Neural progenitor cell (in vitro differentiated cells): ENCODE measurements at places on chromosomes 2 and 18.

DNA sequence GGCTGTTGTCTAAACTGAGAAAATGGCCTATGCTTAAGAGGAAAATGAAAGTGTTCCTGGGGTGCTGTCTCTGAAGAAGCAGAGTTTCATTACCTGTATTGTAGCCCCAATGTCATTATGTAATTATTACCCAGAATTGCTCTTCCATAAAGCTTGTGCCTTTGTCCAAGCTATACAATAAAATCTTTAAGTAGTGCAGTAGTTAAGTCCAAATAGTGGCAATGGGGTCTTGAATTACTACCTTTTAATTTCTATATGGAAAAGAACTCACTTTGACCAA lies 13.8 kb upstream of the ALLC start:
- no peak for DNase-seq

- no peak for DNase-seq
Observed at GRCh38 chr2:100720445-100720844, 99.5 kb upstream of the NPAS2 start.

- DNase-seq: no peak
Observed at GRCh38 chr2:235432741-235433520, 60.9 kb upstream of the AGAP1 start.

DNA sequence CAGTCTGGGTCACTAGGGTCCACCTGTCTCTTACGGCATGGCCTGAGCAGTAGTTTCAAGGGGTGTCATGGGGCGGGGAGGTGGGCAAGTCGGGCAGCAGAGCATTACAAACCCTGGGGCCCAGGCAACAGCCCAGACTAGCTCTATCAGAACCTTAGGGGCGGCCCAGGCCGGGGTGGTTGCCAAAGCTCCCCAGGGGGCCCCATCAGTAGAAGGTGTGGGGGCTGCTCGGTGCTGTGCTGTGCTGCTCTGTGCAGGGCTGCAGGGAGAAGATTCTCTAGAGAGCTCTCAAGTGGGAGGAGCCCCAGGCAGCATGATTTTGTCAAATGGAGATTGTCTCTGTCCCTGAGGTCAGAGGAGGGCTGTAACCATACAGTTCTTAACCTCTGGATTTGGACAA lies 36.4 kb upstream of the SLC14A1 start:
- DNase-seq: no peak

DNA sequence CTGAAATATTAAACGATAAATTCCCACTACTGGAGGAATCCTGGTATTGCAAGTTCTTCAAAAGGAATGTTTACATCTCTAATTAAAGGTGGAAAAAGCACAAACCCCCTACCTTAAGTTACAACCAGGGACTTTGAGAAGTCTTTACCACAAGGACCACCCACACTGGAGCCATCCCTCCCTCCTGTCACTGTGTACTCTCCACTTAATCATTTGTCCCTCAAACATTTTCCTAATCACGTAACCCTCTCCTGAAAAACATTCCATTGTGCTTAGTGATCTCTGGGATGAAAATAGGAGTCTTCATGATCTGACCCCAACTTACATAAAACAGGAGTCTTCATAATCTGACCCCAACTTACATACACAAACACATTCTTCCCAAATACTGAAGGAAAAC lies 85.7 kb downstream of the SUCLG1 start:
- no peak for DNase-seq

- no peak for DNase-seq
Observed at GRCh38 chr18:66196805-66197204, 407.1 kb downstream of the CDH19 start.

GRCh38 chr2:23478087-23478932 lies 93.3 kb downstream of the KLHL29 start:
- DNase-seq: peak; percentile 60

DNA sequence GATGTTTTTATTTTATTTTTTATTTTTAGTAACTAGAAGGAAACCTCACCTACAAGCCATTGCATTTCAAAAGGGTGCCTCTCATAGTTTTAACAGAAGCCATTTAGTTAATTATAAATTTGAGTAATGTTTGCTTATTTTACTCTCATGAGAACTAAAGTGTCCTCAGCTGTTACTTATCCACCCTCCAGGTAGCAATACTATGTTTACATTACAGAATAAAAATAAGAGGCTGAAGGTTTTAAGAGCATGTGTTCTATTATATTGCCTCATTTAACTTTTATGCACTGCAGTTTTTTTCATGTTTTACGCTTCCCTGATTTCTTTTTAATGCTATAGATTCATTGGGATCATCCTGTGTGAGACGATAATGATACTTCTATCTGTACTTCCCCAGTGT lies 235.5 kb downstream of the THSD7B start:
- DNase-seq: no peak

GRCh38 chr18:47830772-47831171 lies 99.7 kb downstream of the SMAD2 start:
- no peak for DNase-seq

- DNase-seq: peak; percentile 76
Observed at GRCh38 chr18:8480506-8481328, 128.5 kb upstream of the RAB12 start.

GRCh38 chr18:3704556-3705344 lies 254.8 kb downstream of the TGIF1 start:
- no peak for DNase-seq

DNA sequence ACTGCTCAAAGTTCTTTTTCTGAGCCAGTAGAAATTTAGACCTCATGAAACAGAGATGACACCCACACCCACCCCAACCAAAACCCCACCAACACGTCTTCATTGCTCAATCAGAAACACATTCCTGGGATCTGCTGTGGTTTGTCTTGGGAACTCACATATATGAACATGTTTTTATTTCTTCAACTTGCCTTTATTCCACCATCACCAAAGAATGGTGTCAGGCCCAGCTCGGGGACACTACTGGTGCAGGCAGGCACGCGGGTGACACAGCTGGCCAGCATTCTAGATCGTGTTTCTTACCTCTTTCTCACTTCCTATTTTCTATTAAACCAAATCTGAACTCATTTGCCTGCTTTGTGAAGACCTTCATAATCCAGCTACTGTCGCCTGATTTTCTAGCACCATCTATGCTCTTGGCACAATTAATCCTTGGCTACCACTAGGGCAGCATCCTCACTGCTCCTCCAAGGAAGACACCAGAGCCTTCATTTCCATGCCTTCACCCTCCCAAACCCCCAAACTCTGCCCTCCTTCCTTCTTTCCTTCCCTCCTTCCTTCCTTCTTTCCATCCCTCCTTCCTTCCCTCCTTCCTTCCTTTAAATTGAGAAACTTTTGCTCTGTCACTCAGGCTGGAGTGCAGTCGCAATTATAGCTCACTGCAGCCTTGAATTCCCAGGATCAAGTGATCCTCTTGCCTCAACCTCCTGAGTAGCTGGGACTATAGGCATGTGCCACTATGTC lies 157.1 kb downstream of the BCL2 start:
- no peak for DNase-seq

DNA sequence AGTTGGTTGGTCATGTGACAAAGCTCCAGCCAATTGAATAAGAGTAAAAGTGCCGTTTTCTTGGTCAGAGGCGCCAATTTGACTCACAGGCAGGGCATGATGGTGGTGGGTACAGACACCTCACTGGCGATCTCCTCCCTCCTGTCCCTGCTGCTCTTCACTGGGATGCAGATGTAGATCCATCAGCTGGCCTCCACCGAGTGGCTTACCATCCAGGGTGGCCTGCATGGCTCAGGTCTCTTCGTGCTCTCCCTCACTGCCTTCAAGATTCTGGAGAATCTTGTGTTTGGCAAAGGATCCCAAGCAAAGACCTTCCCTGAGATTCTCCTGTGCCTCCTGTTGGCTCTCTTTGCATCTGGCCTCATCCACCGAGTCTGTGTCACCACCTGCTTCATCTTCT lies 12.9 kb downstream of the SIX2 start:
- no peak for DNase-seq

- no peak for DNase-seq
Observed at GRCh38 chr18:45373286-45373880, 241.9 kb upstream of the SLC14A2 start.

DNA sequence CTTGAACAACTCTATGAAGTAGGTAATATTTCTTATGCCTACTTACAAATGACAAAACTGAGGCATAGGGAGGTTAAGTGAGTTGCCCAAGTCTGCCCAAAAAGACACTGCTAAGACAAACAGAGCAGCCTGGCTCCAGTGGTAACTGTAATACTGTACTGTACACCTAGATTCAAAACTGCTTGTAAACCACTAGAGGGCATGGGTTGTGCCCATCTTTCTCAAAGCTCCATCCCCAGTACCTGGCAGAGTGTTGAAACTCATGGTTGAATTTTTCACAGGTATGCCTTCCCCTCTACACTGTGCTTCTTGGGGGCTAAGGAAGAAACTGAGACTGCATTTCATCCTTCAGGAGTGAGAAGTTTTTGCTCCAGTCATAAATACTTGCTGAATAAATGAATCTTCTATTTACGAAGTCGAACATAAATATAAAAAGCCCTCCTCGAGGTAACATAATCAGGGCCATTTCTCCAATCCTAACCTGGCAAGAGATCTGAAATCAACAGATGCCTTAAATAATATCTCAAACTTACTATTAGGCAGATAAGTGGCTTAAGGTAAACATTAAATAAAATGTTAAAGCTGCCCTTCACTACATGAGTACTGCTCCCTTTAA lies 2.0 kb downstream of the PPP4R1 start:
- peak; percentile 32 for DNase-seq

- no peak for DNase-seq
Observed at GRCh38 chr2:28507796-28508764, 12.2 kb downstream of the PLB1 start.

- no peak for DNase-seq
Observed at GRCh38 chr2:202612145-202612544, 22.6 kb upstream of the FAM117B start.

GRCh38 chr2:200403814-200404213 lies 97.3 kb downstream of the SPATS2L start:
- no peak for DNase-seq

- DNase-seq: no peak
Observed at GRCh38 chr2:97950329-97951154, 45.2 kb downstream of the TMEM131 start.

DNA sequence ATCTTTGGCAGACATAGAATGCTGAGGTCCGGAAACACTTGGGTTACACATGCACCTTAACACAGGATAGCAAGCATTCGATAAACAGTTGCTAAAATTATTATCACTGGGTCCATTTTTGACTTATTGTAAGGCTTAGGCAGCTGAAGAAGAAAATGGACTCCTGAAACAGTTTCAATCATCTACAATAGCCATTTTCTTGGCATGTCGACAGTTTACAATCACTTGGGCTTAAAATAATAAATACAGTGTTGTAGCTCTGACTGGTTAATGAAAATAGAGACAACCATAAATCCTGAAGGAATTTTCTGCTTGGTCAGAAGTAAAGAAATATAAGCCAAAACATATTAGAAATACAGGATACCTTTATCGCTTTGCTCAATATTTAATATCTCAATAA lies 169.2 kb downstream of the XIRP2 start:
- no peak for DNase-seq

DNA sequence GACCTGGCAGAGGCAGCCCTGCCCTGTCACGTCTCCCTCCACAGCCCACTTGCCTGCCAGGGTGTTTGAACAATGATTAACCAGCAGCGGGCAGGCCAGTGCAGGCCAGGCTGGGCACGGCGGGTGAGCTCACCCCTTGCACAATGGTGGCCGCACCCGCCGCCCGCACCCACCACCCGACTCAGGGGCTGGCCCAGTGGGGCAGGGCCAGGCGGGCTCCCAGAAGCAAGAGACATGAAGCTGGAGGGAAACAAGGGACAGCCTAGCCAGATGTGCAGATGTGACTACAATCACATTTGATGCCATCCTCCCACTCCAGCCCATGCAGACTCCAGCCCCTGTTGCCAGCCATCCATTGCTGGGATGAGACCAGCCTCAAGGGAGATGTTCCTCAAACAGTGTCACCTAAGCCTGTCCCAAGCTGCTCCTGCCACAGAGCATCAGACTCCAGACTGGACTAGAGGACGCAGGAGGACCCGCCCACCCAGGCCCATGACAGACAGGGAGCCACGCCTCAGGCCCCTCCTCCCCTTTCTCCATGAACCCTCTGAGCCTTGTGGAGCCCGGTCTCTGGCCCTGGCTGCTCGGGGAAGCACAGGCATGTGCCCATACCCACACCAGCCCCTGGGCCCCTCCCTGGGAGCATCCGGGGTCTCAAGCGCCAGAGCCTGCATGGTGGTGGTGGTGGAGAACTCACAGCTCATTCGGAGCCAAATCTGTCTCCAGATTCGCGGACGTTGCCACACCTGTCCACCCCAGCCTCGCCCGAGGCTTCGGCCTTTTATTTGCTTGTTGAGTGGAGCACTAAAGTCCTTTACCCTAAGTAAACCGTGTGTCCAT lies 45.0 kb downstream of the SDC1 start:
- peak; percentile 78 for DNase-seq

DNA sequence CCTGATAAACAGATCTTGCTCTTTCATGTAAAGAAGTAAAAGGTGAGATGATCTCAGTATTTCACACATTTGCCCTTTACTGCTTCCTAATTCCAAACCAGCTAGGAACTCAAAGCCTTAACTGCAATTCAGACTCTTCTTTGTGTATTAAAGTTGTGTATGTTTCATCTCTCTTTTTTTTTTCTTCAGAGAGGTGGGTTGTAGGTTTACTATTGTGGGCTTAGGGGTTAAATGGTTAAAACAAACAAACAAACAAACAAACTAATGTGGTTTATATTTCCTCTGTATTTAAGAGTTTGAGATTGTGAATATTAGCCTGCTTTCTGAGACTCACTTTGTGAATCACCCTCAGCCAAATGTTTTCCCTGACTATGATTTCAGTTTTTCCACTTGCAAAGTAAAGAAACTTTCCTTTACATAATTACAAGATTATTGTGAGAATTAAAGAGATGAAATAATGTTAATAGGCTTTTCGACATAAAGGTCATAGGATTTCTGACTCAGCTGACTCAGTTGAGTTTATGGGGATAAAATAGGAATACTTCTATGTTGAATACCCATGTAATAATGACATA lies 2.8 kb downstream of the GULP1 start:
- DNase-seq: no peak

- DNase-seq: no peak
Observed at GRCh38 chr2:197075281-197075680, 148.8 kb upstream of the PGAP1 start.

GRCh38 chr2:49309461-49309860 lies 155.1 kb upstream of the FSHR start:
- DNase-seq: no peak

DNA sequence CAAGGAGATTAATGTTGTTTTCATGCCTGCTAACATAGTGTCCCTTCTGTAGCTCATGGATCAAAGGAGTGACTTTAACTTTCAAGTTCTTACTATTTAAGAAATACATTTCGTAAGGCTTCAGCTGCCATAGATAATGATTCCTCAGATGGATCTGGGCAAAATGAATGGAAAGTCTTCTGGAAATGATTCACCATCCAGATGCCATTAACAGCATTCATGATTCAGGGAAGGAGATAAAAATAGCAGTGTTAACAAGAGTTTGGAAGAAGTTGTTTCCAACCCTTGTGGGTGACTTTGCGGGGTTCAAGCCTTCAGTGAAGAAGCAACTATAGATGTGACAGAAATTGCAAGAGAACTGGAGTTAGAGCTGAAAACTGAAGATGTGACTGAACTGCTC lies 17.0 kb downstream of the VRK2 start:
- no peak for DNase-seq

- DNase-seq: no peak
Observed at GRCh38 chr2:98501876-98502275, 57.2 kb downstream of the INPP4A start.

GRCh38 chr2:182078988-182079602 lies 93.4 kb downstream of the PPP1R1C start:
- DNase-seq: no peak

- DNase-seq: no peak
Observed at GRCh38 chr2:50591642-50592041, 440.3 kb downstream of the NRXN1 start.

GRCh38 chr2:241550616-241551580 lies 7.6 kb upstream of the BOK start:
- no peak for DNase-seq

- no peak for DNase-seq
Observed at GRCh38 chr18:24326211-24326610, 71.4 kb downstream of the OSBPL1A start.
